AG10803 (cell line): ENCODE measurements at places on chromosomes 12 and 14.
A peak's percentile ranks its signal among the peaks of the same experiment; 100 is the strongest.

DNA sequence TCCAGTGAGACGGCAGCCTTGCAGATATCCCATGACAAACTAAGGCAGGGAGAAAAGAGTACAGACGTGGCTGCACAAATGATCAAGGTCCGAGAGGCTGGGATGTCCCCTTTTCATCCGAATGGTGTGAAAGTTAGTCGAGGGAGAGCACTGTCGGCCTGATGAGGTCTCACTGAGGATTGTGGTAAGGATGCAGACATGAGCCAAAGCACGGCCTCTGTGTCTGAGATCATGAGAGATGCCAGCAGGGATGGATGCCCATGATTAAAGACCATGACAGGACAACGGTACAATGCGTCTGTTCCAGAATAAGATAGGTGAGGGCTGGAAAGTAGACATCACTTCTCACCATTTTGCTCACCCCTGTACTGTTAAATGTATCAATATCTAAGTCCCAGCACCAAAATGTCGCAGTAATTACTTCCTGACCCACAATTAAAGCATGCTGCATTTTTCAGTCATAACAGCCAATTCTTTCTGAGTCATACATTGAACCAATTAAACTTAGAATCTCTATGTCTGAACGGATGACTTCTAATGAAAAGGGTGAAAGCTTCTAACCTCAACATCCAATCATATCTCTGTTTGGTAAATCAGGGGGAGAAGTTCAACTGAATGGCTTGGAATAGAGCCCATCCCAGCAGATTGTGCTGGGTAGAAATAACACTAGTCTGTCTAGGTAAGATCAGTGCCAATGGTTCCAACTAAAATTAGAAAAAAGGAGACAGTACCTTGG lies 249.6 kb upstream of the SOX5 start:
- DNase-seq: no peak

DNA sequence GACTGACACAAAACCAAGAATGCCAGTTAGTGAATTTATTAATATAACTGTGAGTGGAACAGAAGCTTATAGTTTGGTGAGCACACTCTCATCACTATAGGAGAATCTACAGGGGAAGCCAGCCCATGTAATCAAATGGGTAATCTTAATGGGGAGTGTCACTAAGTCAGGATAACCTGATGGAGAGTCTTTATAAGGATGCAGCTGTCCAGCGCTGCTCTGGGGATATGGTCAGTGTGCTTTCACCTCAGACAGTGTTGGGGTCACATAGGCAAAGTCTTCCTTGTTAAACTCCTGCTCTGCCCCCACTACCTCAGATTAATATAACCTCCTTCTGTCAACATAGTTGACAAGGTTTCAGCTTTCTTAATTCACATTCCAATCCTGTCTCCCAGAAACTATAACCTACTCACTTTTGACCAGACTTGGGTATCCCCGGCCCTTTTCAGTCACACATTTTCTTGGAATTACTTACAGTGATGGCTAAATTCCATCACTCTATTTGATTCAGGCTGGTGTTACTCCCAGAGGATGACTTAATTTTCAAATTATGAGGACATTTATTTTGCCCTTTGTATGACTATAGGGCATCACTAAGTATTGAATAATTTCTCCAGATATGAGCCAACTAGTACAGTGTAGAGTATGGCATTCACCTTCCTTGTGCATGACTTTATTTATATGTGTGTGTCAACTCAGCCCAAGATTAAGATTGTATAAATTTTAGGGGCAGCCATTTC lies 13.2 kb downstream of the STK38L start:
- DNase-seq: peak; percentile 49

DNA sequence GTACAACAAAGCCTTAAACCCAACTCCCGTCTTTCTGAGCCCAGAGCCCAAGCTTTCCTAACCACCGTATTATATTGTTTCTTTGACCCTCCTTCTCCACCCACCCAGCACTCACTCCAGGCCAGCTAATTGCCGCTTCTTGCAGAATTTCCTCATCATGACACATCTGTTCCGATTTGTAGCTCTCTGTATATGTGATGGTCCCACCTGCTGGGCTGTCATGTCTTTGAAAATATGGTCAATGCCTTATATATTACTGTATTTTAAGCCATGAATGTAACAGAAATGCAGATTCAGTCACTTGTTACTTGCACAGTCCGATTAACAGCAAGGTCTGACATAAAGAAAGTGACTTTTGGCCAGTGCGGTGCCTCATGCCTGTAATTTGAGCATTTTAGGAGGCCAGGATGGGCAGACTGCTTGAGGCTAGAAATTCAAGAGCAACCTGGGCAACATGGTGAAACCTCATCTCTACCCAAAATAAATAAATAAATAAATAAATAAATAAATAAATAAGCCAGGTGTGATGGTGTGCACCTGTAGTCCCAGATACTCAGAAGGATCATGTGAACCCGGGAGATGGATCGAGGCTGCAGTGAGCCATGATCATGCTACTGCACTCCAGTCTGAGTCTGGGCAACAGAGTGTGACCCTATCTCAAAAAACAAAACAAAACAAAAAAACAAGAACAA lies 359.8 kb downstream of the ATP23 start:
- no peak for DNase-seq

GRCh38 chr12:50986966-50987737 lies 34.8 kb downstream of the HIGD1C start:
- peak; percentile 62 for DNase-seq

DNA sequence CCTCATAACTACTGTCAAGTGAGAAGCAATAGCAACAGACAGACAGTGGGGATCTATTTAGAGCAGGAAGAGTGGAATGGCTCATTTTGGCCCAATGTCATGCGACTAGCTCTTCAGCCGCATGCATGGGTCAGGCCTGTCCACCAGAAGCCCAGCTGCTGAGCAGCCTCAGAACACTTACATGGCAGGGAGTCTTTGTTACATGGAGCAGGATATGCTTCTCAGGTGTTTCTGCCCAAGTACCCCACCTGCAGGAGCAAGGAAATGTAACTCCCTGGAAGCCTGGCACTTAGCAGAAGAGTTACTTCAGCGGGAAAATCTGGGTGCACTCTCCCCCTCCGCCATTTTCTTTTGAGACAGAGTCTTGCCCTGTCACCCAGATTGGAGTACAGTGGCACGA lies 73.5 kb upstream of the ARHGAP5 start:
- DNase-seq: no peak

GRCh38 chr12:6392504-6392903 lies 8.5 kb downstream of the LTBR start:
- no peak for DNase-seq

DNA sequence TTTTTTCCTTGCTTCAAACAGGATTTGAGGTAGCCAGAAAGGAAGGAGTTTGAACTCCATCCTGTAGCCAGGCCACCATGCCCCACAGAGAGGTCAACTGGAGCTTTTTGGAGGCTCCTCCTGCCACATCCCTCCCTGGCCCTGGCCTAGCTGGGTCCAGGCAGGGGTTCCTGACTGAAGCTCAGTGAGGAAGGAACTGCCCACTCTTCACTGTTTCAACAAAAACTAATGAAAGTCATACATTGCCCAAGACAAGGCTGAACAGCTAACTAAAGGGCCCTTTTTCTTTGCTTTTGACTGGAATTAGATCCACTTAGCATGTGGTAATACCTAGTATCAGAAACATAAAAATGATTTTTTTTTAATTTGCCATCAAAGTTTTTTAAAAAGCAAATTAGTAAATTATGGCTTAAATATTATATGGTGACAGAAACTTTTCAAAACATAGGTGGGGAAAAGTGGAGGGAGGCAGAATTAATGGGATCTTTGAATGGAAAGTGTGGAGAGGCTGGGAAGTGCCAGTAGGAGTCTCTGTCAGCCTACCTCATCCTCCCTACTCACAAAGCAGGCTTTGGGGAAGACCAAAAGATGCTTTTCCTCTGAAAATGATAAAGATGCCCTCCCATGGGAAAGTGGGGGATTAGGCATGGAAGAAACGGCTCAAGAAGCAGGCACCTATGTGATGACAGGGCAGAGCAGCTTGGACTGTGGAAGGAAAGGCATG lies 22.0 kb downstream of the PLEK2 start:
- no peak for DNase-seq

- peak; percentile 49 for DNase-seq
These were observed 33.6 kb upstream of the HIF1A start for GRCh38 chr14:61661471-61662400.
